Activated T-helper 1 cell treated with anti-CD3 and anti-CD28 coated beads, Interleukin-12 subunit alpha, Interleukin-12 subunit beta, Interleukin-2, Interleukin-4 antibody, amounts not matched to agents 30 ng/mL and 10 ng/mL and 1 ng/mL, durations not matched to agents 14 hours and 24 hours and 36 hours (primary cell): ENCODE measurements at places on chromosomes 3 and 15. TPM values are rescaled to one million over a fixed set of nuclear protein-coding genes. Genes with fewer than 3 reads are reported as not detected.
A peak's percentile ranks its signal among the peaks of the same experiment; 100 is the strongest.

- no peak overlapping the region for H3K4me3 ChIP-seq
- peak; percentile 42 for DNase-seq
- H3K27ac ChIP-seq = no peak overlapping the region
These were observed 54.9 kb downstream of the SPSB4 start for GRCh38 chr3:141105828-141106628.

- peaks cover 29% of the 10 kb centered on the region for H3K4me1 ChIP-seq
- no peak overlapping the region for H3K27ac ChIP-seq
- DNase-seq = no peak
- H3K27me3 ChIP-seq = peaks cover 17% of the 10 kb centered on the region
These were observed 15.2 kb upstream of the PIK3R4 start for GRCh38 chr3:130761730-130762311.

DNA sequence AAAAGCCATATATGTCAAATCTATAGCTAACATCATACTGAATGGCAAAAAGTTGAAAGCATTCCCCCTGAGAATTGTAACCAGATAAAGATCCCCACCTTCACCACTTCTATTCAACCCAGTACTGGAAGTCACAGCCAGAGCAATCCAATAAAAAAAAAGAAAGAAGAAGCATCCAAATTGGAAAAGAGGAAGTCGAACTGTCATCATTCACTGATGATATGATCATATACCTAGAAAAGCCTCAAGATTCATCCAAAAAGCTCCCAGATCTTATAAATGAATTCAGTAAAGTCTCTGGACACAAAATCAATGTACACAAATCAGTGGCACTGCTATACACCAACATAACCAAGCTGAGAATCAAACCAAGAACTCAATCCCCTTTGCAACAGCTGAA, 97.4 kb downstream of the CBLB start:
- peaks cover 86% of the 10 kb centered on the region for H3K4me1 ChIP-seq
- H3K36me3 ChIP-seq = peaks cover 68% of the 10 kb centered on the region
- H3K27ac ChIP-seq = peak overlapping the region; percentile 37
- DNase-seq = no peak

DNA sequence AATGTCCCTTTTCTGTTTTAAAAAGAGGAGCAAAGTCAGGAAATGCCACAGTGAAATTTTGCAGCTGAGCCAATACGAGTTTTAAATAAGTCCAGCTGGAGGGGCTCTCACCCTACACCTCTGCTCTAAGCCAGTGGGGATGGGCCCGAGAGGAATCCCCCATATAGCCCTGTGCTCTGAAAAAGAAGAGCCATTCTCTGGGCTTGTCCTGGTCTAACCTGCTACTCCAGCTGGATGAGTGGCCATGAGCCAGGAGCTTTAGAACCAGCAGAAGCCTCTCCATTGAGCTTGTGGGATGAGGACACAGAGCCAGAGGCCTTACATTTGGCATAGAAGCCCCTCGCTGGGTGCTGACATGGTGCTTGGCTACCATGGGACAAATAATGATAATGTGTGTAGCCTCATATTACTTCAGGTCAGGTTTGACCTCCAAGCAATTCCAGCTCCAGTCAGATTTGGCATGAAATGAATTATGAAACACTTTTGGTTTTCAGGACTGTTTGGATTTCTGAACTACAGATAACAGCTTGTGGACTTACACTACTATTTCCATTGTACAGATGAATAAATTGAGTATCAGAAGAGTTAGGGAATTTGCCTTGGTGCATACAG, 172.4 kb downstream of the CHST2 start:
- H3K27me3 ChIP-seq = peaks cover 3% of the 10 kb centered on the region
- peaks cover 17% of the 10 kb centered on the region for H3K4me1 ChIP-seq
- no peak for DNase-seq
- no peak overlapping the region for H3K27ac ChIP-seq
- no peak overlapping the region for H3K4me3 ChIP-seq

- H3K27ac ChIP-seq = no peak overlapping the region
These were observed 82.3 kb downstream of the TNIK start for GRCh38 chr3:171377859-171378258.

GRCh38 chr3:102059145-102059943, 210.0 kb downstream of the NFKBIZ start:
- no peak for DNase-seq
- no peak overlapping the region for H3K27ac ChIP-seq
- H3K4me3 ChIP-seq = no peak overlapping the region
- H3K36me3 ChIP-seq = peaks cover 12% of the 10 kb centered on the region
- no peaks in the 10 kb centered on the region for H3K27me3 ChIP-seq
- peaks cover 35% of the 10 kb centered on the region for H3K4me1 ChIP-seq

- no peaks in the 10 kb centered on the region for H3K27me3 ChIP-seq
- H3K27ac ChIP-seq = no peak overlapping the region
- no peaks in the 10 kb centered on the region for H3K4me1 ChIP-seq
- DNase-seq = no peak
These were observed 215.6 kb upstream of the RBMS3 start for GRCh38 chr3:29065211-29065785.

Gene IL17RB
- 0.91 and 1.2 TPM in 2 replicates for total RNA-seq

Gene EPHA6
- not detected in 2 replicates for total RNA-seq

Gene CCR3
- 0.29 TPM in 1 of 2 replicates, not detected in the other for total RNA-seq

Gene IL17RC
- 0.64 and 0.83 TPM in 2 replicates for total RNA-seq

Gene ROBO2
- total RNA-seq = not detected in 2 replicates
